ENCODE measurements at places on chromosomes 3 and 15.
A peak's percentile ranks its signal among the peaks of the same experiment; 100 is the strongest.

DNA sequence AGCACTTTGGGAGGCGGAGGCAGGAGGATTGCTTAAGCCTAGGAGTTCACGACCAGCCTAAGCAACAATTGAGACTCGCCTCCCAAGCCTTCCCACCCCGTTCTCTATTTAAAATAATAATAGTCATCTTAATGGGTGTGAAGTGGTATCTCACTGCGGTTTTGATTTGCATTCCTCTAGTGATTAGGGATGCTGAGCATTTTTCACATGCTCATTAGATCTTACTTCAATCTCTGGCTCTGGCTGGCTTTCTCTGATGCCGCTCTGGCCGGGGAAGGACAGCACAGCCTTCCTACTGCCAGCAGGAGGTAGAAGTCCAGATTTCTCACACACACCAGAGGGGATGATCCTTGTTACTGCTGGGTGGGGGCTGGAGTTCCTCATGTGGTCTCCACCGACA, 7.4 kb upstream of the EIF4A2 start:
- DNase-seq, result no peak

DNA sequence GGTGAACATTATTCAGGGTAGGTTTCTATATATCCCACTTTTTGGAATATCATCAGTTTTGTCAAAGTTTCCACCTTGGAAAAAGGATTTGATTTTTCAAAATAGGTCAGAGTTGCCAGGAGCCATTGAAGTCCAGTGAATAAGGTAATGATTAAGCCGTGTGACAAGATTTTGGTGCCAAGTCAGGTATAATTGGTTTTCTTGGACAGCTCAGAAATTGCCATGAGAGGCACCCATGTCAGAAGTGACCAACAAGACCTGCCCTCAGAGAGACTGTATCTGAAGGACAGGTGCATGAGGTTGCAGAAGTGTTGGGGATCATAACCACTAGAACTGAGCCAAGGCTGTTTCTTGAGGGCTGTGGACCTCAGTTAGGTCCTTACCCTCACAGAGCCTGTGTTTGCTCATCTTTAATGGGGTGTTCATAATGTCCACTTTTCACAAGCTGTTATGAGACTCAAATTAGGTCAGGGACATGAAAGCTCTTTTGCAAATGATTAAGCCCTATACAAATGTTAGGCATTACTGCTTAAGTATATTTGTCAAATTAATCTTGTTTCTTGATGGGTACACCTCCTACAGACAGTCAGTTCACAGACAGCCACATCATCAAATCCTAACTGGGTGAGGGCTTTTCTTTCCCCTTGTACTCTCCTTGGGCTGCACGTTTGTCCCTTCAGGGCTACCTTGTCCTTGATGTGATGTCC, 32.3 kb downstream of the CASR start:
- no peak for DNase-seq

- peak; percentile 49 for DNase-seq
These were observed 216.9 kb downstream of the IGSF11 start for GRCh38 chr3:118817748-118818165.

- DNase-seq, result no peak
These were observed 5.3 kb upstream of the BCL6 start for GRCh38 chr3:187750513-187751123.

- DNase-seq, result peak; percentile 58
These were observed 76.3 kb upstream of the ARHGEF3 start for GRCh38 chr3:56878074-56878473.

DNA sequence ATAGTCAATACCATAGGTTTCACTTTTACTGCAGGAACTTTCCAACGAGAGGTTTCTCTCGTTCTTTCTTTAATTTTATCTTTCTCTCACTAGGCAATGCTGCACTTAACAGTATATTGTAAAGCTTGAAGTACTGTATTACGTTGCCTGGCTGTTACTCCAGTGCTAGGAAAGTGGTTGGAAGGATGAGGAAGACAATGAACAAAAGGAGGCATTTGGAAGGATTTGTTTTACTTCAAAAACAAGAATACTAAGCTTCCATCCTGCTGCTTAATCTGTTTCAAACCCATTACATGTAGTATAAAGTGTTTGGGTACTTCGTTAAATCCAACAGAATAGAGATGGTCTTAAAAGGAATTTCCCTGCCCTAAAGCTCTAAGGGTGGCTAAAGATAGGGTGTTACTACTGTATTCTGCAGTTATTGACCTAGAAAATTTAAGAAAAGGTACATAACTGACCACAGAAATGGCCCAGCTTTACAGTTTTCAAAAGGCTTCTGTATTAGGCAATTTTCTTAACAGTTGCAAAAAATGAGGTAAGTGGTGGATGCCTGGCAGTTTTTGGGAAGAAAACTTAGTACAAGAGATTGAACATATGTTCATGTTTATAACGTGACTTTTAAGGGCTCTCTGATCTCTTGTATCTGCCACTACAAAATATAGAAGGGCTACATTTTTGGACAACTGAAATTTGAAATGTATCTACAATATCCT, 785 bp upstream of the IFT57 start:
- no peak for DNase-seq

DNA sequence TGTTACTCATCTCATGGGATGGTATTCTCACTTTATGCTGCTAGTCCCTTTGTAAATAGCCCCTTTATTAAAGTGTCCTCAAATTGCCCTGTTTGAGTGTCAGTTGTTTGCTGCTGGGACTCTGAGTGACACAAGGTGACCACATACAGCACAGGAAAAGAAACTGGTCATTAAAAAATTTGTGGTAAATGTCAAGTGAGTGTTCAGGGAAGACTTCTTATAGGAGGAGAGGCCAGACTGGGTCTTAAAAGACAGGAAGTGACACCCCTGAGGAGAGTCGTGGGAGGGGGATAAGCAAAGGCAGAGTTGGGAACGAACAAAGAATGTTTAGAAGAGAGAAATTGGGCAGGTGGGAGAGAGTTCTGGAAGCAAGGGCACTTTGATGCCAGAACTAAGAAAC, 35.2 kb downstream of the CCR3 start:
- DNase-seq, result no peak

DNA sequence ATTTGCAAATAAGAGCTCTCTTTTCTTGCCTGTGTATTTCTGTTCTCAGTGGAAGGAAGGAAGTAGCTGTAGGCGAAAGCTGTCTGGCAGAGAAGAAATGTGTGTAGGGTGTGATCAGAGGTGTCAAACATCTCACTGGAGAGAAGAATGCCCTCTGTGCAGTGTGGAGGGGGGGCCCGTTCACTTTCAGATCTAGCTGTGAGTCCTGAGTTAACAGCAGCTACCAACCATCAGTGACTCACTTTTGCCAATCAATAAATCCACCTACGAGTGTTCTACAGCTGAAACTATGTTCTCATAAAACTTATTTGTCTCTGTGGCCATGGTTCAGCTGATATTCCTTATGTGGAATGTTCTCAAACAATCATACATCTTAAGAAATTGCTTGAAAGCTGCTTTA, 103.7 kb downstream of the FRMD4B start:
- no peak for DNase-seq

- no peak for DNase-seq
These were observed 123.2 kb downstream of the BDH1 start for GRCh38 chr3:197432384-197433127.

DNA sequence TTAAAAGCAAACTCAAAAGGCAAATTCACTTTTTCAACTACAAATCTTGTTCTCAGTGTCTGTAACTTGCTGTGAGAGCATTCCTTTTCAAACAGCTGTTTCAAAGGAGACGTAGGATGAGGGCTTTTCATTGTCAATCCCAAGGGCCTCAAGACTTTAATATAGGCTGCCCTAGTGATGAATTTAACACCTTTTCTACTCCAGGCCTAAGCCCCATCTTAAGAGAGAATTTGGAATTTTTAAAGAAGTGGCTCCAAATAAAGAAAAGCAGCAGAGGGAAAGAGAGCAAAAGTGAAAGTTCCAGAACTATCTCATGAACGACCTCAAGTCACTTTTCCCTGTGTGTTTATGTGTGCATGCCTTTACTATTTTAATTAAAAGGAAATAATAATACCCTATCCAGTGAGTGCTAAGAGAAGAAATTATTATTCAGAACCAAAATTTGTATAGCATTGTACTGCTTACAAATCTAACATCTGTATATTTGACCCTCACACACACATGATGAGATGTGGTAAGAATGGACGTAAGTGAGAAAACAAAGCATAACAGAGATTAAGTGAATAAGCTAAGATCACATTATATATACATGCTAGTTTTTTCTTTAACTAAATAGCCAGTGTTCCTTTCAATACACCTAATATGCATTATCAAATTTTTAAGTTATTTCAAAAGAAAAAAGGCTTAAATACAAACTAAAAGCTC, 196.4 kb downstream of the VGLL3 start:
- DNase-seq, result no peak

GRCh38 chr15:46681901-46682300, 1035.4 kb upstream of the SEMA6D start:
- no peak for DNase-seq

- no peak for DNase-seq
These were observed 243.3 kb upstream of the COL8A1 start for GRCh38 chr3:99394831-99395778.

GRCh38 chr3:185653949-185654757, 68.1 kb downstream of the SENP2 start:
- no peak for DNase-seq

GRCh38 chr3:33954956-33955355, 156.5 kb downstream of the PDCD6IP start:
- no peak for DNase-seq

DNA sequence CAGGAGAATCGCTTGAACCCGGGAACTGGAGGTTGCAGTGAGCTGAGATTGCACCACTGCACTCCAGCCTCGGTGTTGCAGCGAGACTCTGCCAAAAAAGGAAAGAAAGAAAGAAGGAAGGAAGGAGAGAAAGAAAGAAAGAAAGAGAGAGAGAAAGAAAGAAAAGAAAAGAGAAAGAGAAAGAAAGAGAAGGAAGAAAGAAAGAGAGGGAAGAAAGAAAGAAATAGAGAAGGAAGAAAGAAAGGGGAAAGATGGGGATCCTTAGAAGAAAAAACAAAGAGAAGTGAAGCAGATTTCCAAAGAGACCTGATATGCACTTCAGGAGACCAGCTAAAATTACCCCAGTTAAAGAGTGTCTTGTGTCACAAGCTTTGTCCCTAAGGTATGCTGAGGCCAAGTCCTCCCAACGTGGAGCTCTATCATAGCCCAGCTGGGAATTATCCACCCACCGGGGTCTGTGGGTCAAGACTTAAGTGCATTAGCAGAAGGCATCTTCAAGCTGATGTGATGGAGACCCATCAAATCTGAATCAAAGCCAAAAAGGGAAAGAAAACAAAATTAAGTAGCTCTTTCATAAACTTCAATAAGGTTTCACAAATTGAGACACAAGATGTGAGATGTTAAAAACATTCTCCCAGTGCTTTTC, 17.8 kb upstream of the AKAP13 start:
- no peak for DNase-seq

DNA sequence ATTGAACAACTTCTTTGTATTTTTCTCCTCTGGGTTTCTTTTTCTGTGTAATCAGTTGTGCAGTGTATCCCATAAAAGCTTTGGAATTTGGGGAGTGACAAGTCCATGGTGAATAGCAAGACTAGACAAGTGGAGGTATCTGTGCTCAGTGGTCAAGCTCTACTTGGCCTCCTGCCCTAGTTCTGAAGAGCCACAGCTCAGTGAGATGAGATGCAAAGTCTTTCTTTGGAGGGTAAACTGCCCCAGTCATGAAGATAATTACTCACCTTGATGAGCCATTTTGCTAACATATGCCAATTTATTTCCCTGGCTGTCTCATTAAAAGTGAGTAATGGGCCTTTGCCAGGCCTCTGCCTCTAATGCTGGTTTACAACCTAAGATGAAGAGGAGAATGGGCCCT, 271.2 kb upstream of the TRIM42 start:
- no peak for DNase-seq

- DNase-seq, result no peak
These were observed 3.1 kb upstream of the MAN2C1 start for GRCh38 chr15:75371486-75371885.

GRCh38 chr15:96947296-96948229, 617.1 kb downstream of the NR2F2 start:
- DNase-seq, result no peak

- DNase-seq, result peak; percentile 86
These were observed 23.2 kb downstream of the SENP8 start for GRCh38 chr15:72141171-72142084.

GRCh38 chr3:140067487-140067886, 132.5 kb downstream of the CLSTN2 start:
- no peak for DNase-seq

DNA sequence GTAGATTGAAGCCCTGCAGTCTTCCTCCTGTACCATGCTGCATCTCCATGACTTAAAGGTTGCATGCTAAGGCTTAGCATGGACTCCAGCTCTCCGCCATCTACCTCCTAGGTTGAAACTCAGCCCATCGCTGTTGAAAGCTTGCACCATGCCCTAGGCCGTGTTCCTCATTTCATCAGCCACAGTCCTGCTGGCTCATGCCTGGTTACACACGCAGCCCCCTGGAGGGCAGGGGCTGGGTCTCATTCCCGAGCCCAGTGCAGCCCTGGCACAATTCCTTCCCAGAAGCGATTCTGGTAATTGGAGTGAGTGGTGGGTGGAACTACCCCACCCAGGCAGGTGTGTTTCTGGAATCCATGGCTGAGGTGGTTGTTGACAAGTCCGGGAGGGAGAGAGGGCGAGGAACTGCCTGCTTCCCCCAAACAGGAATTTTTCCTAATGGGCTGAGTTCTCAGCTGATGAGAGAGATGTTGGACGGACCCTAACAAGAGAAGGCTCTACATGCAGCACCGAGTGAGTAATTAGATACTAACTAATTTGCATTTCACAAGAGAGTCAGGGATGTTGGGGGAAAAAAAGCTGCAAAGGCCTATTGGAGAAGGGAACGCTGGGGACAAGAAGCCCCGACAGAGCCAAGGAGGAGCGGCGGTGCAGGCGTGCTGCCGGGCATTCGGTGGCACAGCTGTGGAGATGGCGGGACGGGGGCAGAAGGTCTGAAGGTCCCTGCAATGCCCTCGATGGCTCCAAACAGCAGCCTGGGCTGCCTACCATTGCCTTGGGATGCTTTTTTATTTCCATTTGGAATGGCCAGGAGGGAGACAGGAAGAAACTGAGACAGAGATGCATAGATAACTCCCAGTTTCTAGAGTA, 92.3 kb upstream of the TLE3 start:
- no peak for DNase-seq

DNA sequence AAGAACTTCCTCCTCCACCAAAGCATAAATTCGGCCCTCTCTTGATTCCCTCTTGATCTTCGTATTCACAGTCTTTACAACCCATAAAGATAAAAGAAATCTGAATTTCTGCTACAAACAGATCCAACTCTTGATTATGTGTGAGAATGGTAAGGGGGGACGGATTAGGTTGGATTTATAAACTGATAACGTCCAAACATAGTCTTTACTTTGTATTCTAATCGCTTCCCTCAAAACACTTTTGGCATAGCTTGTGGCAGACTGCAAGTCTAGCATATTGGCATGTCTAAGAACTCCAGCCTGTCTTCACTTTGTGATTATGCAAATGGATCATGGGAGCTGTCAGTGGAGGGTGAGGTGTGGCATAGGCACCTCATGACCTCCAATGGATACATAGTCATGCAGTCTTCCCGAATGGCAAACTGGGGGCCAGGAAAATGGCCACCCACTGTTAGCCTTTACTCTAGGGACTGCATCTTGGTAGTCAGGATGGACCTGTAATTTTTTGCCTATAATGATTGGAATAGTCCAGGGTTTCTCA, 24.3 kb upstream of the GPR171 start:
- DNase-seq, result no peak
